ENCODE measurements at places on chromosomes 7 and 10. TPM values are rescaled to one million over a fixed set of nuclear protein-coding genes. Genes with fewer than 3 reads are reported as not detected.
A peak's percentile ranks its signal among the peaks of the same experiment; 100 is the strongest.

PMPCB gene
- total RNA-seq = 65.8 TPM

HOXA6 gene
- 22.0 TPM for total RNA-seq

HMX2 gene
- 0.25 TPM for total RNA-seq

ZNF775 gene
- total RNA-seq = 3.7 TPM

LMOD2 gene
- total RNA-seq = not detected

CHN2 gene
- total RNA-seq = 22.5 TPM

FAM221A gene
- total RNA-seq = 8.6 TPM

FIS1 gene
- total RNA-seq = 180 TPM

RABGEF1 gene
- total RNA-seq = 26.8 TPM

INA gene
- 0.16 TPM for total RNA-seq

PDE1C gene
- 5.5 TPM for total RNA-seq

SFTPD gene
- total RNA-seq = 1.7 TPM

GSAP gene
- 29.4 TPM for total RNA-seq

C10orf62 gene
- 1.6 TPM for total RNA-seq

IQUB gene
- total RNA-seq = 6.9 TPM

GRCh38 chr7:72078301-72078700 lies 333.8 kb downstream of the CALN1 start:
- DNase-seq = no peak

GRCh38 chr7:11758627-11759111 lies 73.3 kb downstream of the THSD7A start:
- DNase-seq = no peak

- no peak for DNase-seq
These were observed 9.4 kb downstream of the PRSS58 start for GRCh38 chr7:142248166-142249160.

GRCh38 chr10:56586461-56586891 lies 225.4 kb upstream of the ZWINT start:
- no peak for DNase-seq

GRCh38 chr10:48901319-48901718 lies 38.3 kb downstream of the LRRC18 start:
- DNase-seq = no peak

- DNase-seq = no peak
These were observed 5.9 kb upstream of the GDF10 start for GRCh38 chr10:47294057-47294456.

GRCh38 chr10:127548022-127548421 lies 1.1 kb upstream of the NPS start:
- no peak for DNase-seq

- no peak for DNase-seq
These were observed 86.1 kb downstream of the LHPP start for GRCh38 chr10:124547647-124548168.

GRCh38 chr7:46155367-46155766 lies 234.3 kb upstream of the IGFBP3 start:
- DNase-seq = no peak

DNA sequence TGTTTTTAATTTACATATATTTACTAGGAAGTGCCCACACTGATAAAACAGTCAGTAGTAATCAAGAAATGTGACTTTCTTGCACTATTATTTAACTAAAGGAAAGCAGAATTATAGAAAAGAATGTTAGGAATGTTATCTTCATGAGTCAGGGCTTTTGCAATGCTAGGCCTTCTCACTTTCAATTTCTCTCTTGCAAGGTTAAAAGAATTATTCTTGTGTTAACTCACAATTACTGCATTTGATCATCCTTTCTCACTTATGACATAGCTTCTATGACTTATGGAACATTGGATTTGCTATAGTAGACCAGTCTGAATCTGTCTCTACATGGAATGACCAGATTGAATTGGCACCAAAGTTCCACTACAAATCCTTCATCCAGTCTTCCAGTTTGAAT lies 192.4 kb downstream of the SDK1 start:
- DNase-seq = no peak

- DNase-seq = no peak
These were observed 4.7 kb downstream of the MTERF1 start for GRCh38 chr7:91875851-91876250.

DNA sequence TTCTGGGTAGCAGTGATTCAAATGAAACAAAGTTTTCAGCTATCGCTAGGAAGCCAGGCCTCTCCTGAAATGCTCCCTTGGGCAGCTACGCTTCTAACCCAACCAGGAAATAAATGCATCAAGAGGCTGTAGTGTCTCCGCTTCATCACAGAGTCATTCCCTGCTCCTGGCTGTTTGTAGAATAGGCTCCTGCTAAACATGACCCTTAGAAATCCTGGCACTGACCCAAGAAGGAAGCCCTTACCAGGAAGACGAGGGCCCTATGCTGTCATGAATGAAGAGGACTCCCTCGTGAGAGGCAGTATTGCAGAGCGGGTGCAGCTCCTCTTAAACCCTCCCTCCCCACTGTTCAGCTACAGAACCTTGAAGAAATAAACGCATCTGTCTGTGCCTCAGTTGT lies 48.3 kb downstream of the NOD1 start:
- peak; percentile 62 for DNase-seq

- peak; percentile 5 for DNase-seq
These were observed 1.8 kb upstream of the PPIF start for GRCh38 chr10:79345241-79346011.

DNA sequence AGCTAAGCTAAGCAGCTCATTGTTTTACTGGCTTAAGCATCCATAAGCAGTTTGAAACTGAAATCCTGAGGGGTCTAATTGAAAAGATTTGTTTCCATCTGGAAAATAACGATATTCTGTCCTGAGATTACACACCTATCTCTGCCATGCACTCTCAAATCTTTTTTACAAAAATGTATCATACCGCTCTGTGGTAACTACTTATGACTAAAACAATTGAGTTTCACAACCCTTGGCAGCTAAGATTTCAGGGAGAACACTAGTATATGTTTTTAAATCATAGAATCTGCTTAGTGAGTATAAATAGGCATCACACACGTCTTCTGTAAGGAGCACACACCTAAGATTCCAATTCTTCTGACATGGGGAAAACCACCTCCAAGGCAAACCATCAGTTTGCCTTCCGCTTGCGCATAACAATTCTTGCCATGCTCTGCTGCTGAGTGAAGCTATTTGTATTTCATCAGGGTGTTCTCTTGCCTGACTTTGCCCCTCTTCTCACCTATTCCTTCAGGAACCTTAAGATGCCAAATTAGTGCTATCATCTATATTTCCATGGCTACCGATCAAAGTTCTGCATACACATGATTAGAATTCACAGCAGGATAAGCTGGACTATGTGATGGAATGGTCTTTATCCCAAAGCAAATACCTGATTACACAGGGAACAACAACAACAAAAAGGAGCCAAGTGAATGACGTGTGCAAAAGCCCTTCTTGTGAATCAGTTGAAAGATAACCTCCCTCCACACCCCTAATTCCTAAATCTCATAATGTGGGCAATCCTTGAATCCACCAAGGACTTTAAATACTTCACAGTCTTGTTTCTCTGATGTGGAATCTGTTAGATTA lies 40.9 kb downstream of the PRPF18 start:
- DNase-seq = no peak

DNA sequence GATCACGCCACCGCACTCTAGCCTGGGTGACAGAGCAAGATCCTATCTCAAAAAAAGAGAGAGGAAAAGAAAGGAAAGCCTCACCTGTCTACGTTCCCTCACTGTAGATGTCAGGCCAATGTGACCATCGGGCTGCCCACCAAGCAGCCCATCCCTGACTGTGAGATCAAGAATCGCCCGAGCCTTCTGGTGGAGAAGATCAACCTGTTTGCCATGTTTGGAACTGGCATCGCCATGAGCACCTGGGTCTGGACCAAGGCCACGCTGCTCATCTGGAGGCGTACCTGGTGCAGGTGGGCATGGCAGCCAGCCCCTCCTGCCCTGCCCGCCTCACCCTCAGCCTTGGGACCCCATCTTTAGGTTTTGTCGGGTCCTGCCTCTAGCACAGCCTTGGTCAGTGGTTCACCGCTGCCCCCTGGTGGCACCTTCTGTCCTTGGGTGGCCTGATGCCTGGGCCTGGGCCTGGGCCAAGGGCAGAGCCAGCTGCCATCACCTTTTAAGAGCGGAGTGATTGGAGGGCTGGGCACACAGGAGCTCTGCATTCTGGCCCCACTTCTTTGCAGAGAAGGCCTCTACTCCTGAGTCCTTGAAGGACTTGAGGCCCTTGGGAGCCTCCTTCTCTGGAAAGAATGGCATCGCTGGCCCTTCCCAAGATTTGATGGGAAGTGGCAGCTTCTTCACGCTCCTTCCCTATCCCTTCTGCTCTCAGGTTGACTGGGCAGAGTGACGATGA lies 14.4 kb upstream of the AHCYL2 start:
- peak; percentile 53 for DNase-seq

DNA sequence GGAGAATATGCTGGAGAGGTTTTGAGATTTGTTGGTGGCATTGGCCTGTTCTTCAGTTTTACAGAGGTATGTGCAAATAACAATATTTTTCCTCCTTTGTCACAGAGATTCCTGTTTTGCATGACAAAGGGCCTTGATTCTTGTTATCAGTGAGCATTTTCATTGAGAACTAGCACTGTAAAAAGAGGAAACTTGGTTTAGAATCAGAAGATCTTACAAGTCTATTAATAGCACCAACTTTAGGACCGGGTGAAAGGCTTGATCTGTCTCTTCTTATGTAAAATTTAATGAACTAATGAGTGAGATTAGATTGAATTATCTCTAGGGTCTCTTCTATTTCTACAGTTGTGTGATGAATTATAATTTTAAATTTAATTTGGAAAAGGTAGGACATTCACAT lies 25.5 kb downstream of the TSPAN13 start:
- DNase-seq = no peak

DNA sequence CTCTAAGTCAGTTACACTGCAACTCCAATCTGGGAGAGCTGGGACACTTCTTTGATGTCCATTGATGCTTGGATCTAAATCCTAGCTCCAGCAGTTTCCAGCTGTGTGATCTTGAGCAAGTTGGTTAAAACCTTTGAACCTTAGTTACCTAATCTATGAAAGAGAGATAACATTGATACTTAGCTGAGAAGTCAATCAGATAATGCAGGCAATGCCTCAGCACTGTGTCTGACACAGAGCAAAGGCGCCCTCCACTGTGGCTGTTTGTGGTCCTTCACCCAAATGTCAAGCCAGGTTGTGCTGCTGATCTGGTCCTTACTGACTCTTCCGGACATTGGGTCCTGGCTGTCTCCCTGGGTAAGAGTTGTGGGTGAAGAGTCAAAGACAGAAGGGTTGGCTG lies 20.2 kb downstream of the DNTT start:
- no peak for DNase-seq

DNA sequence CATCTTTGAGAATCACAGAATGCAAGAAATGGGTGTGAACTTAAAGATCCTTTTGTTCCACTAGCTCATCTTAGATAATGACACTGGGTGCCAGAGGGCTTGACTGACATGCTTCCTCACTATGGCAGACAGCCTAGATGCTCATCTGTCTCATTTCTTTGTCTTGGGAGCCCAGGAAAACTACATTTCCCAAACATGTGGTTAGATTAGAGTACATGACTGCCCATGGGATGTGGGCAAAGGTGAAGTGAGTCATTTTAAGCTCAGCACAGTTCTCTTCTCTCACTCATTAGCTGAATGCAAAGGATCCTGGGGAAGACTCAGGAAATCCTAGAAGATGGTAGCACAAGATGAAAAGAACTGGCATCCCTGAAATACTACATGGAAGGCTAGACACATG lies 32.5 kb upstream of the TBX20 start:
- DNase-seq = no peak

DNA sequence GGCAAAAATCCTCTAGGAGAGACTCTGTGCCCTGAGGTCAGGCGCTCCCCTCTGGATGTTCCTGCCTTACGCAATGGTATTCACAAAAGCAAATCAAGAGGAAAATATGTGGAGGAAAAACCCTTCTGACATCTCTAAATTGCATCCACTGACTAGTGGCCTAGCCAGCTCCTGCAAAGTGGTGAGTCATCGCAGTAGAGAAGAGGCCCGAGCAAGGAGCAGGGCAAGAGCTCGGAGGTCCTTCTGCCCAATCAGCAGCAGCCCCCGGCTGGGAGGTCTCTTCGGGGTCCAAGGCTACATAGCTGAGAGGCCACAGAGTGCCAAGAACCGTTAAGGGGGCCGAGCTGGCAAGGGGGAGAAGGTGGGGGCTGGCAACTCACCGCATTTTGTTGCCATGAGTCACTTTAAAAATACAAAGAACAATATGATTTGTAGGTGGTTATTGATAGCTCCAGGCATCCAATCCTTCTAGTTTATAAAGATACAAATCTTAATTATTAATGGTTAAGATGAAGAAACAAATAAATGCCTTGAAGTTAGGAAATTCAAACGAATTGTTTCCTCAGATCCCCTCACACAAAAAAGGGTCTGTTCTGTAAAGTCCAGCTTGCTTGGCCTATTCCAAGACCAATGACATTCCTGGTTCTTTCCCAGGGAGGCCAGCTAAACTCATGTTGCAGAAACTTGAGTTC lies 161.6 kb downstream of the PKD1L1 start:
- DNase-seq = peak; percentile 66

- DNase-seq = peak; percentile 53
These were observed 386 bp upstream of the AS3MT start for GRCh38 chr10:102868911-102869257.
